ENCODE measurements at places on chromosomes 6 and 20.

DNA sequence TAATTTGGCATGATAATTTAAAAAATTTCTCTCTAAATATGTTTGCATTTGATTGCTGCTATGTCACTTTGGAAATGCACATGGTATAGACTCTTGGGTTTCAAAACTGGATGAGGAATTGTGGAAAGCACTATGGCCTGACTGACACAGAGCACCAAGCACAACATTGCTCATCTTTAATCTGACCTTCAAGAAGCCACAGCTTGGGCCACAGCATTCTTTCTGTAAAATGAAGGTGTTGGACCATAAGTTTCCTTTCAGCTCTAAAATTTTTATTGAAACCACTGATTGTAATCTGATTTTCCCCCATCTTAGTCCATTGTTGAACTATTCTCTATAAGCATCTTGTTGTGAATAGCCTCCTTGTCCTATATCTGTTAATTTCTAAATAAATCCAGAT lies 41.0 kb downstream of the QKI start:
- DNase-seq, result no peak

DNA sequence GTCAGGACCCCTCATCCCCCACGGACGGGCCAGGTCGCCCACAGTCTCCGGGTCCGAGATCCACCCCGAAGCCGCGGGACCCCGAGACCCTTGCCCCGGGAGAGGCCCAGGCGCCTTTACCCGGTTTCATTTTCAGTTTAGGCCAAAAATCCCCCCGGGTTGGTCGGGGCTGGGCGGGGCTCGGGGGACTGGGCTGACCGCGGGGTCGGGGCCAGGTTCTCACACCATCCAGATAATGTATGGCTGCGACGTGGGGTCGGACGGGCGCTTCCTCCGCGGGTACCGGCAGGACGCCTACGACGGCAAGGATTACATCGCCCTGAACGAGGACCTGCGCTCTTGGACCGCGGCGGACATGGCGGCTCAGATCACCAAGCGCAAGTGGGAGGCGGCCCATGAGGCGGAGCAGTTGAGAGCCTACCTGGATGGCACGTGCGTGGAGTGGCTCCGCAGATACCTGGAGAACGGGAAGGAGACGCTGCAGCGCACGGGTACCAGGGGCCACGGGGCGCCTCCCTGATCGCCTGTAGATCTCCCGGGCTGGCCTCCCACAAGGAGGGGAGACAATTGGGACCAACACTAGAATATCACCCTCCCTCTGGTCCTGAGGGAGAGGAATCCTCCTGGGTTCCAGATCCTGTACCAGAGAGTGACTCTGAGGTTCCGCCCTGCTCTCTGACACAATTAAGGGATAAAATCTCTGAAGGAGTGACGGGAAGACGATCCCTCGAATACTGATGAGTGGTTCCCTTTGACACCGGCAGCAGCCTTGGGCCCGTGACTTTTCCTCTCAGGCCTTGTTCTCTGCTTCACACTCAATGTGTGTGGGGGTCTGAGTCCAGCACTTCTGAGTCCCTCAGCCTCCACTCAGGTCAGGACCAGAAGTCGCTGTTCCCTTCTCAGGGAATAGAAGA lies 978 bp downstream of the HLA-A start:
- no peak for DNase-seq

- DNase-seq, result no peak
These were observed 178.8 kb downstream of the IBTK start for GRCh38 chr6:82068721-82069120.

- no peak for DNase-seq
These were observed 104.2 kb downstream of the CDYL start for GRCh38 chr6:4880363-4880762.

DNA sequence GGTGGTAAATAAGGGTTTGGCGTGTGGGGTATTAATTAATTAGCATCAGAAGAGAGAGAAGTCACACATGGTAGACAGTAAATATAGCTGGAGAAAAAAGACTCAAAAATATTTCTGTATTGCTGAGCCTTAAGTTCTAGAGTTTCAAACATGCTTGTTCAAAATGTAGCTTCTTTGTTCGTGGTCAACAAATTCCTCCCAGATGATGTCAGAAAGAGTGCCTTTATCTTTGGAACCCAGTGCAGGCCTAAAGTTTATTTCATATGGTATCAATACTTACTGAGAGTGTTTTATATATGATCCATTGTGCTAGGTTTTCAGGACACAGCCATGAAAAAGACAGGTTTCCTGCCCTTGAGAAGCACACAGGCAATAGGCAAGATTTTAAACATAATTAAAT lies 18.3 kb downstream of the MARCKS start:
- no peak for DNase-seq

- peak; percentile 23 for DNase-seq
These were observed 48.7 kb upstream of the CLVS2 start for GRCh38 chr6:122947355-122947754.

DNA sequence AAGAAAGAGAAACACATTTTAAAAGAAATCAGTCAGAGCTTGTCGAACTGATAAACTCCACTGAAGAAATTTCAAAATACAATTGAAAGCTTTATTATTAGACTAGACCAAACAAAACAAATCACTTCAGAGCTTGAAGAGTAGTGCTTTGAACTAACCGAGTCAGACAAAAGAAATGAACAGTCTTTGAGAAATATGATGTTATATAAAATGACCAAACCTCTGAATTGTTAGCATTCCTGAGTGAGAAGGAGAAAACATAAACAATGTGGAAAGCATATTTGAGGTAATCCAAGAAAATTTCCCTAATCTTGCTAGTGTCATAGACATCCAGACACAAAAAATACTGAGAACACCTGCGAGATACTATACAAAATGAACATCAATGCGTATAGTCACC lies 13.2 kb upstream of the CST4 start:
- DNase-seq, result no peak

DNA sequence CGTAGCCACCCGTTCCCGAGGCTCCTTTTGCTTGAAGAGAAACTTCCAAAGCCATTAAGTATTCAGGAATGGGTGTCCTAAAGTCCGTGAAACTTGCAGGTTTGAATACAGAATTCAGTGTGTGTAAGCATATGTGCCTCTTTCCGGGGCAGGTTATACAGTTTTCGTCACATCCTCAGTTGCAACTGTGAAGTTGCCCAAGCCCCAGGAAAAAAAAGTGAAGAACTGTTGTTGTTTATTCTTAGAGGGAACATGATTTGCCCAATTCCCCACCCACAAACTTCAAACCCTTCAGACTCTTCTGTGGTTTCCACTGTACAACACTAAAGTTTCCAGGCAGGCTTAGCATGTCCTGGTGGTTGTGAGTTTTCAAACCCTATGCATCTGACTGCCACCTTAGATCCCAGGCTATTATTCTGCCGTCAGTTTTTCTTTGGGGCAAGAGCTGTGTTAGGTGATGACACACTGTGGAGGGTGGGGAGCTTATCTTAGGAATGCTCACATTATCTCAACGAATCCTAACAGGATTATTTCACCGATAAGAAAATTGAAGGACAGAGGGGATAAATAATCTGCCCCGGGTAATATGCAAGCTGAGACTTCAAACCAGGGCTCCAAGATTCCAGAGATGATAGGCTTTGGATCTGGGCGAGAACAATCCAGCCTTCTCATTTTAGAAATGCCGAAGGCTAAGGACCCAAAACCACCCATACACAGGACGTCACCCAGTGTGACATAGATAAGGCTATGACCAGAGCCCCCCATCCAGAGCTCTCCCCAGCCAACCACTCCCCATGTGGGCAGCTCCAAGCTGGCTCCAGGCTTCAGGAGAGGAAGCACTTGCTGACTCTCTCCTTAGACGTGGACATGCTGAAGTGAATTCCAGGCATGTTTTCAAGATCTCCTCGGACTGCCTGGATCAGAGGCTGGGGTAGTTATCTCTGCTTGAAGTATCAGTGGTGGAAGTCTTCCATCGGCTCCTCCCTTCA lies 81.7 kb upstream of the AFDN start:
- DNase-seq, result no peak

- DNase-seq, result no peak
These were observed 702.7 kb downstream of the EYS start for GRCh38 chr6:65004283-65004682.

DNA sequence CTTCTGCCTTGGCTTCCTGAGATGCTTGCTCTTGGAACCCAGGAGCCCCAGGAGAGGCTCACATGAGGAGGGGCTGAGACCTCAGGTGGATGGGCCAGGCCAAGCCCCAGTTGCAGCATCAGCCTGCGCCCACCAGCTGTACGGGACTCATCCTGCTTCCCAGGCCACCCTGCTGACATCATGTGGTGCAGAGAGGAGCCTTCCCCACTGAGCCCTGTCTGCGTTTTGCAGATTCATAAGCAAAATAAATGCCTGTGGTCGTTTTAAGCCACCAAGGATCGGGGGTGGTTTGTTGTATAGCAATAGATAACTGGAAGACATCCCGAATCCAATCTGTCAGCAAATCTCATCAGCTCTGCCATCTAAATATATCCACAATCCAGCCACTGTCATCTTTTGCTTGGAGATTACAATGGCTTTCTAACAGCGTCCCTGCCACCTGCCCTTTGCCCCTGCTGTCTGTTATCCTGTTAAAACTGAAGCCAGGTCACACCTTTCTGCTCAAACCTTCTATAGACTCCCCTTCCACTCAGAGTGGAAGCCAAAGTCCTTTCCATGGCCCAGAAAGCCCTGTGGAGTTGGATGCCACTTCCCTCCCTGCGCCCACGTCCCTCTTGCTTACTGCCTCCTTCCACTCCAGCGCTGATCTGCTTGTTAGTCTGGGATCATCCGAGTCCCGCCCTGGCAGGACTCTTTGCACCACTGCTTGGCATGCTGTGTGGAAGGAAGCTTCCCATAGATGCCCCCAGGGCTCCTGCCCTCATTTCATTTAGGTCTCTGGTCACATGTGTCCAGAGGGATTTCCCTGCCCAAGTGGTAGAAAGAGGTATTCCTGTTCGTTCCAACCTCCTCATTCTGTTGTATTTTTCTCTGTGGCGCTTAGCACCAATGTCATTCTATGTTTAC lies 24.0 kb upstream of the MLN start:
- no peak for DNase-seq

- DNase-seq, result no peak
These were observed 134.2 kb downstream of the PLCB4 start for GRCh38 chr20:9203081-9203447.

DNA sequence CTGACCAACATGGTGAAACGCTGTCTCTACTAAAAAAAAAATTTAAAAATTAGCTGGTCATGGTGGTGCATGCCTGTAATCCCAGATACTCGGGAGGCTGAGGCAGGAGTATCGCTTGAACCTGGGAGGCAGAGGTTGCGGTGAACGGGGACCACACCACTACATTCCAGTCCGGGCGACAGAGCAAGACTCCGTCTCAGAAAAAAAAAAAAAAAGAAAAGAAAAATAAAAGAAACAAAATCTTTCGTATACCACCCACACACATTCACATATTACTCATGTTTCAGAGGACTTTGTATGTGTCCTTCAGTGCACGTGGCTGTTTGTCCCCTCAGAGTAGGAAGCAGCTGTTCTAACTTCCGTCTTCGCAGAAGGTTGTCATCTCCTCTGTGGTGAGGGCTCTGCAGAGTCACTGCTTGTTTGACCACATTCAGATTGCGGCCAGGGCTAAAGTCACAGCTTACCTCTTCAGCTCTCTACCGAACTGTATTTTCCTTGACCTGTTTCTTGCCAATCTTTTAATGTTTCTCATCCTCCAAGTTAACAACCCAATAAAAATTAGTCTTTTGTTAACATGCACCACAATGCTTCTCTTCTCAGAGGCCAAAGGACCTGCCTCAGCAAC lies 36.6 kb upstream of the HIVEP1 start:
- peak; percentile 27 for DNase-seq

DNA sequence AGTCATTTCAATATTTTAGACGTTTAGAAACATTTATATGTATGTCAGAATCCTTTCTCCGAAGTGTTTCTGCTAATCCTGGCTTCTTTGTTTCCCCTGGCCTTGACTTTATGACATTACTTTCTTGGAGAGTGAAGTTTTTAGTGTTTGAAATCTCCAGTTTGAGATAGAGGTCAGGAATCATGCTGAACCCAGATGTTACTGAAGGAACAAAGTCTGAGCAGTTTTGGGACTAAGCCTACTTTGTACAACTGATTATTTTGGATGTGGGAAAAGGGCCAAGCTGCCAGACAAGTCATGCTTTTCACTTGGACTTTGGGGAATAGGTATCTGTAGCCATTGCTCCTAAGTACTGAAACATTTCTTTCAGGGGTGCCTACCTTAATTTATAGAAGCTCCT lies 2.3 kb downstream of the RNF144B start:
- no peak for DNase-seq

GRCh38 chr6:108309844-108310243 lies 15.0 kb downstream of the AFG1L start:
- no peak for DNase-seq

- DNase-seq, result no peak
These were observed 33.2 kb upstream of the HDGFL1 start for GRCh38 chr6:22536122-22536521.

DNA sequence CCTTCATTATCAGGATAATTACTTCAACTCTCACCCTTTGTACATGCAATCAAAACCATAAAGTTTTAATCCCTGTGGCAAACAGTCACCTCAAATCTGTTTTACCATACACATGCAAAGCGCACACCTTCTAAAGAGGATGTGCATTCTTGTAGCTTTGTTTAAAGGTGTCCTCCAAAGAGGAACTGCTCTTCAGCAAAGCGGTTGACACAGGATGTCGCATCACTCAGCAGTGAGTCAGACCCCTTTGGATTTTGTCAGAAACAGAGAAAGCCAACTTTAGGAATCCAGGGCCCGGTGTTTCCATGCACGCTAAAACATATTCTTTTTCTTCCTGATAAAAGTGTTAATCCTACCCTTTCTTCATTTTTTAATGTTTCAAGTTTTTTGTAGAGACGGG lies 268.3 kb upstream of the ARID1B start:
- DNase-seq, result no peak

DNA sequence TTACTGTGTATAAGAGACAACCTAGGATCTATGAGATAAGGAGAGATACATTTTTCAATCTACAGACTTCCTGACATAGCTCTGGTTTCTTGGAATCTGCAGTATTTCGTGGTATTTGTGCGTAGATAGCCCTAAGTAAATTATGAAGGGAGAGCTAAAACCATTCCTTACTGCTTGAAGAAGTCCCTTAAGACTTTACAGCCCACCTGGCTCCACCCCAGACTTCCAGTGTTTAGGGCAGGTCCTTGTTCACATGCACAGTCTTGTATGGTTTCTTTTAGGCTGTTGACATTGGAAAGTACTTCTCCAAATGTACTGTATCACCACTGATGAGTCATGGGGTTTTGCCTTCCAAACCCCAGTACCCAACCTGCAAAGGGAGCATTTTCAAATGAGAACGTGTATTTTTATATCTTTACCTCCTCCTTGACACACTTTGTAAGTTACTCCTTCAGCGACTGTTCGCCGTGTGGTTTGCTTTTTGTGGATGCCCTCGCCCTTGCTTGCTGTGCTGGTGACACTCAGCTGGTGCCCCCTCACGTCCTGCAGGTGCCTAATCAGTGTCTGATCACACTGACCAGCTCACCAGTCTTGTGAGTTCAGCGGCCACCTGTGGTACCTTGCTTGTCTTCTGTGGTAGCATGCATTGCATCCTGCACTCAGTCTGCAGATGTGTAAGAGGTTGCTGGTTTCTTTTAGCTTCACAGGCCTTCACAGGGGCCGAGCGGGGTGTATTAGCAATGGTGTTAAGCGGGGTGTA lies 73.3 kb downstream of the IGF2R start:
- DNase-seq, result no peak

- no peak for DNase-seq
These were observed 227.2 kb downstream of the LY86 start for GRCh38 chr6:6815732-6816131.

Data from testis (tissue), 5 donors.